ENCODE measurements at places on chromosomes 2 and 18. TPM values are rescaled to one million over a fixed set of nuclear protein-coding genes. Genes with fewer than 3 reads are reported as not detected.

Gene DES
- polyA plus RNA-seq = 13,925 TPM

Gene DHRS9
- 0.09 TPM for polyA plus RNA-seq

Gene ADRA2B
- polyA plus RNA-seq = 1.7 TPM

Gene CSRNP3
- 0.04 TPM for polyA plus RNA-seq

Gene KIAA2012
- polyA plus RNA-seq = not detected

Gene KYNU
- polyA plus RNA-seq = 0.43 TPM

Gene SERPINB5
- polyA plus RNA-seq = not detected

Gene POTEC
- polyA plus RNA-seq = not detected

Gene CRYBA2
- polyA plus RNA-seq = not detected

Gene REG3A
- not detected for polyA plus RNA-seq

Gene TMEM198
- 2.3 TPM for polyA plus RNA-seq

Gene MLPH
- polyA plus RNA-seq = 5.6 TPM

Gene ZBTB14
- 6.9 TPM for polyA plus RNA-seq

Gene FEV
- polyA plus RNA-seq = not detected

Gene NT5C1B
- not detected for polyA plus RNA-seq

Gene CD207
- 0.04 TPM for polyA plus RNA-seq

Gene ABHD1
- polyA plus RNA-seq = 4.1 TPM

Gene CCDC141
- 0.82 TPM for polyA plus RNA-seq

Gene PPP1R1C
- polyA plus RNA-seq = 0.18 TPM

Gene CXCR4
- polyA plus RNA-seq = 1.8 TPM

Gene TCF23
- polyA plus RNA-seq = not detected

Gene LRRC30
- polyA plus RNA-seq = 5.6 TPM

Gene FAM124B
- polyA plus RNA-seq = 1.1 TPM

Gene GREB1L
- 8.9 TPM for polyA plus RNA-seq

Gene SPEG
- polyA plus RNA-seq = 34.8 TPM

Gene SEPTIN10
- 26.3 TPM for polyA plus RNA-seq

Gene NAB1
- 2.6 TPM for polyA plus RNA-seq

Gene AMER3
- not detected for polyA plus RNA-seq
